ENCODE measurements at places on chromosomes 13 and 19. TPM values are rescaled to one million over a fixed set of nuclear protein-coding genes. Genes with fewer than 3 reads are reported as not detected.

DNA sequence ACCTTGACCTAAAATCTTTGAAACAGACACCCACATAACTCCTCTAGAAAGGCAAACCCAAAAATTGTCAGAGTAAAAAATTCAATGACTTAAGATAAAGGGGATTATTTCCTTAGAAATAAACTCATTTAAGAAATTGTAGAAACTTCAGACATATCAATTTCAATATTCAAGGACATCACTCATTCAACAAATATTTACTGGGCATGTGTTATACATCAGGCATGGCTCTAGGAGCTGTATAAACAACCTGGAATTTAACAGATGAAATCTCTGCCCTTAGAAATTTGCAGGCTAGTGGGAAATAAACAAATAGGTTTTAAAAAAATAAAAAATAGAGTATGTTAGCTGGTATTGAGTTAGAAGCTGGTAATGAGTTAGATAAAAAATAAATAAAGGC lies 84.0 kb upstream of the LSM14A start:
- DNase-seq: no peak

DNA sequence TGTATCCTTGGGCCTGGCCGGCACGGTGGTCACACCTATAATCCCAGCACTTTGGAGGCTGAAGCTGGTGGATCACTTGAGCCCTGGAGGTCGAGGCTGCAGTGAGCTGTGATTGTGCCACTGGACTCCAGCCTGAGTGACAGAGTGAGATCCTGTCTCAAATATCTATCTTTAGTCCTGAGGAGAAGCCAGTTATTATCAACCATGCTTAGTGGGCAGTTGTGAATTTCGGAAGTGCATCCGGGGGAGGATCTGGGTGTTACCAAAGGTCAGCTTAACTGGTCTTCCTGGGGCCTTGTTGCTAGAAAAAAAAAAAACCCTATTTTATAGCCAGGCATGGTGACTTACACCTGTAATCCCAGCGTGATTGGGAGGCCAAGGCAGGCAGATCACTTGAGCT lies 9.6 kb downstream of the DHDH start:
- no peaks in the 10 kb centered on the region for H3K27me3 ChIP-seq
- no peak overlapping the region for H3K4me3 ChIP-seq
- no peak overlapping the region for H3K27ac ChIP-seq
- no peaks in the 10 kb centered on the region for H3K36me3 ChIP-seq
- no peak for DNase-seq

- H3K27ac ChIP-seq: no peak overlapping the region
- peaks cover 27% of the 10 kb centered on the region for H3K27me3 ChIP-seq
- no peak overlapping the region for H3K4me3 ChIP-seq
- DNase-seq: peak; percentile 28
- no peaks in the 10 kb centered on the region for H3K4me1 ChIP-seq
Measured at GRCh38 chr13:112639521-112639920, 50.3 kb upstream of the ATP11A start.

- no peak for DNase-seq
- H3K27ac ChIP-seq: no peak overlapping the region
- H3K4me3 ChIP-seq: no peak overlapping the region
Measured at GRCh38 chr13:28319528-28319927, 175.4 kb downstream of the FLT1 start.

DNA sequence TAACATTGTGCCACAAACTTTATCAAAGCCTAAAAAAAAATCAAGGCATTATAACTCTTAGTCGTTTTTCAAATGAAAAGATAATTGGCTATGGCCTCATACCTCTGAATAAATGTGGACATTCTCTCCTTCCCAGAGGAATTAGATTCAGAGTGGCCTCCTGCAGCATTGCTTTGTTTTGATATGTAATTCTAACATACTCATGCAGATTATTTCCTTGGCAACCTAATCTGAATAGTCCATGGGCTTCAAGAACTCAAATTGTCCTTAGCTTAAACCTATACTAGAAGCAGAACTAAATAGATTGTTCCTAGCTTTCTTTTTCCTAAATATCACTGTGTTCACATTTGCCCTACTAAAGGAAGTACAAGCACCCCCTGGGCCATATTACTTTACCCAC lies 1146.9 kb downstream of the OLFM4 start:
- H3K4me1 ChIP-seq: peaks cover 7% of the 10 kb centered on the region
- H3K27ac ChIP-seq: no peak overlapping the region
- H3K4me3 ChIP-seq: no peak overlapping the region
- H3K27me3 ChIP-seq: no peaks in the 10 kb centered on the region

DNA sequence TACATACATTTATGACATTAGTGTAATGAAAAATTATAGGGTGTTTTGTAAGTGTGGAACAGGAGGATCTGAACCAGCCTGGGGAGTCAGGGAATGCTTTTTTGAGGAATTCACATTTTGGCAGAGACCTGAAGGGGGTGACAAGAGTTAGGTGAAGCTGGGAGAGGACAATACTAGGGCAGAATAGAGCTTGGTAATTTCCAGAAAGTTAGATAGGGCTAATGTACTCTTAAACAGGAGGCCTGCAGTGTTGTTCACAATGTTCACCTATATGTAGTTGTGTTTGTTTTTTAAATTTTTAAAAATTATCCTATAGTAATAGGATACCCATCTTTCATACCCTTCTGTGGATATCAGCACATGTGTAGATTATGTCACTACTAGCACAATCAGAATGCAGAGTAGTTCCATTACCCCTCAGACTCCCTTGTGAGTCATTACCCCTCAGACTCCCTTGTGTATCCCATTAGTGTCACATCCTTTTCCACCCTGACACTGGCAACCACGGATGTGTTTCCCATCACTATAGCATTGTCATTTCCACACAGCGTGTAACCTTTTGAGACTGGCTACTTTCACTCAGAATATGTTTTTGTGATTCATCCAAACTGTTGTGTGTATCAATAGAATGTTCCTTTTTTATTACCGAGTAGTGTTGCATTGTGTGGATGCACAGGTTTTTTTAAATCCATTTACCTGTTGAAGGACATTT lies 43.1 kb downstream of the PCCA start:
- H3K4me3 ChIP-seq: no peak overlapping the region
- no peaks in the 10 kb centered on the region for H3K27me3 ChIP-seq
- no peak overlapping the region for H3K27ac ChIP-seq
- H3K4me1 ChIP-seq: no peaks in the 10 kb centered on the region

- no peak overlapping the region for H3K27ac ChIP-seq
- H3K4me1 ChIP-seq: no peaks in the 10 kb centered on the region
- no peak overlapping the region for H3K4me3 ChIP-seq
- no peaks in the 10 kb centered on the region for H3K27me3 ChIP-seq
- no peaks in the 10 kb centered on the region for H3K36me3 ChIP-seq
Measured at GRCh38 chr13:85497652-85498051, 301.6 kb downstream of the SLITRK6 start.

GRCh38 chr13:69856331-69856730 lies 251.3 kb upstream of the ATXN8OS start:
- no peaks in the 10 kb centered on the region for H3K36me3 ChIP-seq
- DNase-seq: peak; percentile 50
- H3K4me1 ChIP-seq: peaks cover 4% of the 10 kb centered on the region
- H3K27ac ChIP-seq: no peak overlapping the region
- peak overlapping the region; percentile 51 for H3K4me3 ChIP-seq

GRCh38 chr13:100694722-100695508 lies 20.3 kb upstream of the TMTC4 start:
- no peaks in the 10 kb centered on the region for H3K27me3 ChIP-seq
- no peaks in the 10 kb centered on the region for H3K36me3 ChIP-seq
- peak; percentile 89 for DNase-seq
- no peak overlapping the region for H3K4me3 ChIP-seq
- no peak overlapping the region for H3K27ac ChIP-seq

GRCh38 chr13:82688400-82688994 lies 1193.8 kb downstream of the SLITRK1 start:
- no peaks in the 10 kb centered on the region for H3K36me3 ChIP-seq
- no peak for DNase-seq
- H3K27ac ChIP-seq: no peak overlapping the region
- no peak overlapping the region for H3K4me3 ChIP-seq

DNA sequence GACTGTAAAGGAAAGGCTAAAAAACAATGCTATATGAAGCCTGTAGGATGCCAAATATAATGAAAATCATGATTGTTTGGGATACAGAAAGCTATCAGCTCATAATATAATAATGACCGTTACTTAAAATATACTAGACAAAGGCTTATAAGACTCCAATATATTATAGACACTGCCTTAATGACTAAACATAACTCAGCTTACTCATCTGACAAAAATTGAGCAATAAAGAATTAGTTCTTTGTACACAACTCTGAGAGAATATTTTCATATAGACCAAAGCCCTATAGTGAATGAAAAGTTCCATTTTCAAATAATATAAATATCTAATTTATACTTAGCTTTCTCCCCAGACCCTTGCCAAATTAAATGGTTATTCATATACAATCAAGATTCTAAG lies 283.3 kb downstream of the DIAPH3 start:
- no peaks in the 10 kb centered on the region for H3K4me1 ChIP-seq
- H3K27ac ChIP-seq: no peak overlapping the region

- no peak for DNase-seq
- no peak overlapping the region for H3K4me3 ChIP-seq
- no peaks in the 10 kb centered on the region for H3K4me1 ChIP-seq
- H3K27ac ChIP-seq: no peak overlapping the region
- H3K27me3 ChIP-seq: no peaks in the 10 kb centered on the region
Measured at GRCh38 chr13:98959291-98959690, 18.6 kb downstream of the DOCK9 start.

- no peaks in the 10 kb centered on the region for H3K27me3 ChIP-seq
- H3K4me3 ChIP-seq: no peak overlapping the region
- no peak overlapping the region for H3K27ac ChIP-seq
- no peaks in the 10 kb centered on the region for H3K36me3 ChIP-seq
- H3K4me1 ChIP-seq: no peaks in the 10 kb centered on the region
- no peak for DNase-seq
Measured at GRCh38 chr19:38500450-38500849, 67.0 kb downstream of the RYR1 start.

GRCh38 chr19:33513424-33513823 lies 8.2 kb downstream of the PEPD start:
- no peak overlapping the region for H3K4me3 ChIP-seq
- H3K27ac ChIP-seq: no peak overlapping the region
- peaks cover 6% of the 10 kb centered on the region for H3K36me3 ChIP-seq
- no peaks in the 10 kb centered on the region for H3K4me1 ChIP-seq

- DNase-seq: no peak
- no peaks in the 10 kb centered on the region for H3K36me3 ChIP-seq
Measured at GRCh38 chr13:93848247-93848646, 621.6 kb downstream of the GPC6 start.

DNA sequence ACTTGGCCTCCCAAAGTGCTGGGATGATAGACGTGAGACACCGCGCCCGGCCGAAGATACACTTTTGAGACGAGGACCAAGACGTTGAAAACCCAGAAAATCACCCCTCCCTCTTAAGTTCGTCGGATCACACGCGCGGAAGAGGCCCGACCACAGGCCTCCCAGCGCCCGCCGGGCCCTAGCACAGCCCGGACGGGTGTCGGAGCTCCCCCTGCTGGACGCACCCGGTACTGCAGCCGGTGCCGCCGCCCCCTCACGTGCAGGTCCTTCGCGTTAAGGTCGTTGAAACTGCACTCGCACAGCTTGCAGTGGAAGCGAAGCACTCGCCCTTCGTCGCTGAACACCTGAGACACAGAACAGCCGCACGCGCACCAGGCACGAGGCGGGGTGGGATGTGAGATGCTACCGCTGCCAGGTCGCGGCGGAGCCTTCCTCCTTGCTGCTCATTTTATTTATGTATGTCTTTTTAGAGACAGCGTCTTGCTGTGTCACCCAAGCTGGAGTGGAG lies 35.7 kb upstream of the MATK start:
- no peaks in the 10 kb centered on the region for H3K4me1 ChIP-seq
- H3K4me3 ChIP-seq: no peak overlapping the region
- H3K36me3 ChIP-seq: no peaks in the 10 kb centered on the region
- H3K27ac ChIP-seq: no peak overlapping the region
- peaks cover 5% of the 10 kb centered on the region for H3K27me3 ChIP-seq
- peak; percentile 95 for DNase-seq

DNA sequence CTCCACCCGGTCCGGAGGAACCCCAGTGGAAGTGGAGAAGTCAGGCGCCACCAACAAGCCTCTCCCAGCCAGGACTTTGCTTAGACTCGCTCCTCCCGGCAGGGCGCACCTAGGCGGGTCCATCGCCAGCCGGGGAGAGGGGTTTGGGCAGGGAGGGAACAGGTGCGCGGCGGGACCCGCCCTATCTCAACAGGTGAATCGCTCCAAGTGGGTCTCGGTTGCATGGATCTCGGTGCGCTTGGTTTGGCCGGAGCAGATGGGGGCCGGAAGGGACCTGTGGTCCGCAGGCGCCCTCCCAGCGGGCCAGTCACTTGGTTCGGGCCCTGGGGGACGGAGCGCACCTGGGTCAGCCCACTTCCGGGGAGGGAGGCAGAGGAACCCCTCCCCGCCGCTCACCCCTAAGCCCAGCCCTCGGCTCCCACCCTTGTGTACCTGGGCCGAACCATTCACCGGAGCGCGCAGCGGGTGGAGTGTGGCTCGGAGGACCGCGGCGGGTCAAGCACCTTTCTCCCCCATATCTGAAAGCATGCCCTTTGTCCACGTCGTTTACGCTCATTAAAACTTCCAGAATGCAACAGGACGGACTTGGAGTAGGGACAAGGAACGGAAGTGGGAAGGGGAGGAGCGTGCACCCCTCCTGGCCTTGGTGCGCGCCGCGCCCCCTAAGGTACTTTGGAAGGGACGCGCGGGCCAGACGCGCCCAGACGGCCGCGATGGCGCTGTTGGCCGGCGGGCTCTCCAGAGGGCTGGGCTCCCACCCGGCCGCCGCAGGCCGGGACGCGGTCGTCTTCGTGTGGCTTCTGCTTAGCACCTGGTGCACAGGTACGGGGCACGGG lies at the start of gene LSR:
Gene LSR (plus strand): TSS at position 693 of the 836 bp plus-strand sequence. CDS start 21 bp downstream, at position 714.
- peak within 1 kb of the TSS; percentile 96 for H3K27ac ChIP-seq
- DNase-seq: peak; percentile 97
- H3K27me3 ChIP-seq: no peaks in the 10 kb centered on the region
- H3K4me3 ChIP-seq: peak within 1 kb of the TSS; percentile 95

- DNase-seq: peak; percentile 100
- H3K36me3 ChIP-seq: no peaks in the 10 kb centered on the region
- H3K27me3 ChIP-seq: peaks cover 11% of the 10 kb centered on the region
Measured at GRCh38 chr19:49148784-49149651, 6.2 kb downstream of the HRC start.

DNA sequence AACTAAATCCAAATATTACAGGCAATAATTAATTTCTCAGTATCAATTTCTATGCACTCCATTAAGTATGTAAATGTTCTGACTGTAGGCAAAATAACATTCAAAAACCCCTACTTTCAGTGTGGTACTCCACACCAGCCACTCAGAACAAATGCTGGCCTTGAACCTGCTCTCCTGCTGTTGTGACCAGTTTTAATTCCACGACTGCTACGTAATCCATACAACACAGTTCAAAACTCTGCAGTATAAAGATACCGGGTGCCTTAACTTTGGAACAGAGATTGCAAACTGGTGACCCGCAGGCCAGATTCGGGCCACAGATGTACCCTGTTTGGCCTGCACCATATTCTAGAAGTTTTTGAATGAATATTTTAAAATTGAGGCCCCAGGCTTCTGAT lies 30.4 kb downstream of the COL4A1 start:
- no peak overlapping the region for H3K27ac ChIP-seq
- peaks cover 68% of the 10 kb centered on the region for H3K36me3 ChIP-seq
- H3K4me3 ChIP-seq: no peak overlapping the region
- H3K4me1 ChIP-seq: no peaks in the 10 kb centered on the region

- no peaks in the 10 kb centered on the region for H3K36me3 ChIP-seq
- no peaks in the 10 kb centered on the region for H3K27me3 ChIP-seq
- no peak for DNase-seq
- H3K27ac ChIP-seq: no peak overlapping the region
- H3K4me3 ChIP-seq: no peak overlapping the region
Measured at GRCh38 chr13:56586976-56587375, 553.7 kb upstream of the PRR20A start.

The MBD3L3 gene
- not detected for total RNA-seq

The DOCK6 gene
- total RNA-seq: 93.8 TPM

The KMT2B gene
- total RNA-seq: 46.9 TPM

The TMEM272 gene
- 0.62 TPM for total RNA-seq

The ACER1 gene
- not detected for total RNA-seq

The JUNB gene
- 6.7 TPM for total RNA-seq

Measured in endodermal cell (in vitro differentiated cells).